Renal cortical epithelial cell (primary cell): ENCODE measurements at places on chromosomes 4 and X.

DNA sequence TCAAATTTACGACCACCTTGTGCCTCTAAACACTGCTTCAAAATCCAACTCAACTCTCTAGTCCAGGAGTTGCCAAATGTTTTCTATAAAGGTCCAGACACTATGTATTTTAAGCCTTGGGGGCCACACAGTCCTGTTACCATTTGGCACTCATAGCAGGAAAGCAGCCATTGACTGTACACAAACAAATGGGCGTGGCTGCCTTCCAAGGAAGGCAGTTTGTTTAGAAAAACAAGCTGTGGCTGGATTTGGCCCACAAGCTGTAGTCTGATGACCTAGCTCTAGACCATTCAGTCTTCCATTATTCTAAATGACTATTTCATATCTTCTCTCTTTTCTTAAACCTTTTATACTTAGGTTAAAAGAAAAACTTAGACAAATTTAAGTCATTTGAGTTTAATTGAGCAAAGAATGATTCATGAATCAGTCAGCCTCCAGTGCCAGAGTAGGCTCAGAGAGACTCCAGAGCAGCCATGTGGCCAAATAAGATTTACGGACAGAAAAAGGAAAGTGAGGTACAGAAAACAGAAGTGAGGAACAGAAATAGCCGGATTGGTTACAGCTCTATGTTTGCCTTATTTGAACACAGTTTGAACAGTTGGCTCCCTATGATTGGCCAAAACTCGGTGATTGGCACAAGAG, 825.8 kb upstream of the LCORL start:
- peak; percentile 59 for DNase-seq

GRCh38 chr4:25313201-25313895, 774 bp downstream of the ZCCHC4 start:
- DNase-seq: peak; percentile 14

DNA sequence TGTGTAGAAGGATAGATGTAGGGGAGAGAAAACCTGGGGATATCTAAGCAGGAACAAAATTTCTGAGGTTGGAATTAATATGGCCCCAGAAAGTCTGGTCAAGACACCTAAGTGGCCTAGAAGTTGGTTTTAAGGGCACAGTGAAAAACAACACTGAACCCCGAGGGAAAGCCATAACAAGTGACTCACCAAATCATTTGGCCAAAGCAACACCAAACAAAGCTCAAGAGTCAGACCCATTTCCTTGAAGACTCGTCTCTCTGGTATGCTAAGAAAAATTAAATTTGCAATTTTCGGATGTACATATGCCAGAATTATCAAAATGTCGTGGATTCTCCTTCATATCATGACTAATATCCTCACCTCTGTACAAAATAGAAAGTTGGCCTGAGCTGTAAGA, 162.9 kb downstream of the SMIM20 start:
- no peak for DNase-seq

DNA sequence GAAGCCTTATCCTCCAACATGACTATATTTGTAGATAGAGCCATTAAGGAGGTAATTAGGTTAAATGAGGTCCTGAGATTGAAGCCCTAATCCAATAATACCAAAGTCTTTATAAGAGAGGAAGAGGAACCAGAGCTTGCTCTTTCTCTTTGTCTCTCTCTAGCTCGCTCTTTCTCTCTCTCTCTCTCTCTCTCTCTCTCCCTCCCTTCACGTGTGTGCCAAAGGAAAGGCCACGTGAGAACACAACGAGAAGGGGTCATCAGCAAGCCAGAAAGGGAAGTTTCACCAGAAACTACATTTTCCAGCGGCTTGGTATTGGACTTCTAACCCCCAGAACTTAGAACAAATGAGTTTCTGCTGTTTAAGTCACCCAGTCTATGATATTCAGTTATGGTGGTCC, 1540.5 kb downstream of the C4orf33 start:
- no peak for DNase-seq

- no peak for DNase-seq
These were observed 492.1 kb downstream of the IL15 start for GRCh38 chr4:142128529-142128928.

GRCh38 chr4:24091639-24092233, 201.9 kb upstream of the PPARGC1A start:
- DNase-seq: no peak

GRCh38 chrX:124086411-124086810, 124.9 kb downstream of the STAG2 start:
- no peak for DNase-seq

GRCh38 chr4:114326358-114326757, 272.2 kb upstream of the UGT8 start:
- no peak for DNase-seq

DNA sequence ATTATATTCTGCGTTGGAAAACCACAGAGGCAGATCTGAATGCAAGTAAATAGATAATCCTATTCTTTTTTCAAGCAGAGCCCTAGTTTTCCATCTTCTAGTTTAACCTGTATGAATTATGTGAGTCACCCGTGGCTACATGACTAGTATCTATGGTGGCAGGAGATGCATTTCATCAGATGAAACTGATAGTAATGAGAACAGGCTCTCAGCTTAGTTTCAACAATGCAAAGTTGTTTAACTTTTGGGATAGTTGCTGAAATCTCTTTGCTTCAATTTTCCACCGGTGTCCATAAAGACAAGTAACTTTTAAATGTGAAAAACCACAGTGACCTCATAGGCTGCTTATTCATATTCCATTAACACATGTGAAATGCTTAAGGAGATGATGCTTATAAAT, 1317.4 kb upstream of the TENM3 start:
- DNase-seq: peak; percentile 28

DNA sequence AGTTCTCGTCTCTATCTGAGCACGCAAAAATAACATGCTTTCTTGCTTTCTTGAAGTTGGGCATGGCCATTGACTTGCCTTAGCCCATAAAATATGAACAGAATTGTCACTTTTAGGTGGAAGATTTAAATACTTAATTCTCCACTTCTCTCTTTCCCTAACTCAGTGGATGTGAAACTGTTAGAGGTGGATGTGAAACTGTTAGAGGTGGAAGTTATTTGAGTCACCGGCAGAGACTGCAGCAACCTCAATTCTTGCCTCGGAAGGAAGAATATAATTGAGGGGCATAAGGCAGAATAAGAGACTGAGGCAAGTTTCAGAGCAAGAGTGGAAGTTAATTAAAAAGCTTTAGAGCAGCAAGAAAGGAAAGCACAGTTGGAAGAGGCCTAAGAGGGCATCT, 2.8 kb upstream of the PARM1 start:
- no peak for DNase-seq

GRCh38 chrX:15216280-15216679, 53.6 kb downstream of the ASB9 start:
- DNase-seq: no peak

- no peak for DNase-seq
These were observed 517.5 kb downstream of the MID1IP1 start for GRCh38 chrX:39318506-39319343.

DNA sequence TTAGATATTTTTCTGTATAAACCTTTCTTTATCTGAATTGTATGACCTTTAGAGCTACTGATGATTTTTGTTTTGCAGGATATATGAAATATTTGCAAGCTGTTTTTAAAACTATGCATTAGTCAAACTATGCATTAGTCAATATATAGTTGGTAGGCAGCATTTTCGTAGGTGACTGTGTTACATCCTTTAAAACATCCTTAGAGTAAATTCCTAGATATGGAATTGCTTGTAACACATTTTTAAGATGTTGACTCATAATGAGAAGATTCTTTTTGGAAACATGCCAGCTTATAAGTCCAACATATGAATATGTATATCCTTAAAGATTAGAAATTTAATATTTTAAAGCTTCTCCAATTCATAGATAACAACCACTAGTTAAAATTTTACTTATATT, 1768.5 kb downstream of the PCDH7 start:
- no peak for DNase-seq

GRCh38 chr4:42720533-42720932, 63.6 kb upstream of the ATP8A1 start:
- no peak for DNase-seq

DNA sequence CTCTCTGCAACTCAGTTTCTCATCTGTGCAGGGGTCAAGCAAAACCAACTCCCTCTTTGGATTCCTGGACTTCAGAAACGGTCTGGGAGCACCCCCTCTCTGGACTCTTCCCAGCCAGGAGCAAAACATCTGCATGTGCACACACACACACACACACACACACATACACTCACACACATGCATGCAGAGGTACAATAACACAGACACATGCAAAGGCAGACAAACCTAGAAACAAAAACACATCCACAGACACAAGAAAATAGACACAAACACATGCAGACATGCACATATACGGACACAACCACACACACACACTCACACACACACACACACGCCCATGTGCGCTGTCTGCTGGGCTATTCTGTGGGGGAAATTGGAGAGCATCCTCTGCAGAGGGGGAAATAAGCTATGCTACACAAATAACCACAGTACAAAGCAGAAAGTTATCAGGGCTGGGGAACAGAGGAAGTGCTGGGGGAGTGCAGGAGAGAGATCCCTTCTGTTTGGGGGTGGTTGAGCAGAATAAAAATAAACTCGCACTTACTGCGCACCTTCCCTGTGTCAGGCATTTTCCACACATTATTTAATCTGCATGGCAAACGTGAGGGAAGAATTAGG, 19.9 kb downstream of the IQSEC2 start:
- DNase-seq: no peak

- DNase-seq: no peak
These were observed 11.3 kb downstream of the BLOC1S4 start for GRCh38 chr4:6727081-6727942.

DNA sequence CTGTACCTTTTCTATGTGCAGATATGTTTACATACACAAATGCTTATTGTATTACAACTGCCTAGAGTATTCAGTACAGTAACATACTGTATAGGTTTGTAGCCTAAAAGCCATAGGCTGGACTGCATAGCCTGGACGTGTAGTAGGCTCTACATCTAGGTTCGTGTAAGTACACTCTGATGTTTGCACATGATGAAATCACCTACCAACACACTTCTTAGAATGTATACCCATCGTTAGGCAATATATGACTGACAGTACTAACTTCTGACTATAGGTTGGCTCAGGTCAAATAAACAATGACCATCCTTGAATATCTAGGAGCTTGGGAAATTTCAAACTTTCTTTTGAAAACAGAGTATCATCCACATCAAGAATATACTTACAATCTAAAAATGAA, 139.0 kb downstream of the CORIN start:
- no peak for DNase-seq

- DNase-seq: peak; percentile 93
These were observed 101.8 kb downstream of the AGTR2 start for GRCh38 chrX:116272322-116272721.

DNA sequence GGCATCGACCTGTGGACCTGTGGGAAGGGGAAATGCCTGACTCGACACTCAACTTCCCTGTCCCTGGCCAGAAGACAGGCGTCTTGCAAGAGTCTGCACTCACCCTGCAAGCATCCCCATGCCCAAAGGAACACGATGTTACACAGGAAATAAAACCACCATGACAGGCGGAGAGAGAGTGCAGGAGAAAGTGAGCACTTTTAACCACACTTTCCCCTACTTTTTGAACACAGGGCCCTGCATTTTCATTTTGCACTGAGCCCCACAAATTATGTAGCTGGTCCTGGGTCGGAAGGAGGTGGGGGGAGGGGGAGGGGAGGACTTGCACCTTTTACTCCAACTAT, 13.8 kb upstream of the MAN2B2 start:
- no peak for DNase-seq

DNA sequence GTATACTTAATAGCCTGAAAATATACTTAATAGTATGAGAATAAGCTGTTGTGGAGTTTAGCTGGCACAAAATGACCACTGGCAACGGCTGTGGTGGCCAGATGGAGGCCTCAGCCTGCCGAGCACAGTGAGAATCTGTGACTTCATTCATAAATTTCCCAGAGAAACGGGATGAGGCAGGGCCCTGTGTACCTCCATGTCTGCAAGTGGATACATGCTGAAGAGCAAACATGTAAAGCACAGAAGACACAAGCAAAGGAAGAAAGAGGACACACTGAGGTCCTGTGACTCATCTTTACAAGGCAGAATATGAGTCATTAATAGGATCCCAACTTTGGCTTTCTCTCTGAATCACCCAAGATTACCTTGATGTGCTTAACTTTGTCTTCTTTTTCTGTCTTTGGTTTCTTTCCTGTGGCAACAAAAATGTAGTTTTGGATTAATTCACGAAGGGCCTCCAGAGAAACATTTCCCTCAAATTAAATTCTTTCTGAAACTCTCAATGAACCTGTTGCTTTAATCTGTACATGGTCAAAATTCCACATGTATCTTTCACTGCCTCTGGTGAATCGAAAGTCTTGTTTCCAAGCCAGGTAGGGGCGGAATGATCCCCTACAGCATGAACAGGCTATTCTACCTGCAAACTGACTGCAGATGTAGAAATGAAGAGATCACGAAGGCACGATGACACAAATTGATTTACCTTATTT, 56.4 kb downstream of the IRF2 start:
- DNase-seq: peak; percentile 84

DNA sequence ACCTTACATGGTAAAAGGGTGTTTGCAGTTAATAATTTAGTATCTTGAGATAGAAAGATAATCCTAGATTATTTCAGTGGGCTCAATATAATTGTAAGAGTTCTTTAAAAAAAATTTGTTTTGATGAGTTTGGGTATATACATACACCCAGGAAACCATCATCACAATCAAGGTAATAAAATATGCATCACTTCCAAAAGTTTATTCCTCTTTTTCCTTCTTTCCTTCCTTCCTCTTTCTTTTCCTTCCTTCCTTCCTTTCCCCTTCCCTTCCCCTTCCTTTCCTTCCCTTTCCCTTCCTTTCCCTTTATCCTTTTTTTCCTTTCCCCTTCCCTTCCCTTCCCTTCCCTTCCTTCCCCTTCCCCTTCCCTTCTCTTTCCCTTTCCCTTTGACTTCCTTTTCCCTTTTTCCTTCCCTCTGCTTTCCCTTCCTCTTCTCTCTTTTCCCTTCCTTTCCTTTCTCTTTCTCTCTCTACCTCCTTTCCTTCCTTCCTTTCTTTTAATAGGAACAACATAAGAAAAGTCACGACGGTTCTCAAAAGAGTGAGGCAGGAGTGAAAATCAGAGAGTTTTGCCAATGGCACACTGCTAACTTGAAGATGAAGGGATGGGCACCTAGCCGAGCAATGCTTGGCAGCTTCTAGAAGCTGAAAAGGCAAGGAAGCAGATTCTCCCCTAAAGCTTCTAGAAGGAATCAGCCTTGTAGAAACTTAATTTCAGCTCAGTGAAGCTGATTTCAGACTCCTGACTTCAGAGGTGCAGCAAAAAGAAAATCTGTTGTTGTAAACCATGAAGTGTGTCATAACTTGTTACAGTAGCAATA, 2050.2 kb upstream of the AGA start:
- DNase-seq: no peak

GRCh38 chrX:10471418-10471817, 149.0 kb downstream of the MID1 start:
- no peak for DNase-seq

GRCh38 chr4:1983846-1984405, 24.8 kb downstream of the NELFA start:
- no peak for DNase-seq

DNA sequence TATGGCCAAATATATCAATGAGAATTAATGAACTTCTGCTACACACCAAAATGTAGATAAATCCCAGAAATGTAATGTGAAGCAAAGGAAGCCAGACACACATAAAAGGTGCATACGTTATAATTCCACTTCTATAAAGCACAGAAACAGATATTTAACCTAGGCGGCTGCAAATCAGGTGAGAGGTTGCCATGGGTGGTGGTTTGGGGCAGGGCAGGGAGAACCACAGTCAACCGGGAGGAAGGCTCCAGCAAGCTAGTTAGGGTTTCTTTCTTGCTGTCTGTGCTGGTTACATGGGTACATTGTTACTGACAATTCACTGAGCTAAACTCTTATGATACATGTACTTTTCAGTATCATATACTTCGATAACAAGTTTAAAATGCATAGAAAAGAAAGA, 9.7 kb upstream of the PPARGC1A start:
- DNase-seq: no peak

- peak; percentile 33 for DNase-seq
These were observed 60.5 kb downstream of the TMA16 start for GRCh38 chr4:163554870-163555465.
